ENCODE measurements at places on chromosomes 7 and 10.

DNA sequence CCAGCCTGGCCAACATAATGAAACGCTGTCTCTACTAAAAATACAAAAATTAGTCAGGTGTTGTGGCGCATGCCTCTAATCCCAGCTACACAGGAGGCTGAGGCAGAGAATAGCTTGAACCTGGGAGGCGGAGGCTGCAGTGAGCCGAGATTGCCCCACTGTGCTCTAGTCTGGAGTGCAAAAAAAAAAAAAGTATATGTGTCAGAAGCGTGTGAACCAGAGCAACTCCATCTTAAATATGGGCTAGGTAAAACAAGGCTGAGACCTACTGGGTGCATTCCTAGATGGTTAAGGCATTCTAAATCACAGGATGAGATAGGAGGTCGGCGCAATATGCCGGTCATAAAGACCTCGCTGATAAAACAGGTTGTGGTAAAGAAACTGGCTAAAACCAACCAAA is 6.2 kb downstream of the CCL24 start:
- DNase-seq, result no peak

DNA sequence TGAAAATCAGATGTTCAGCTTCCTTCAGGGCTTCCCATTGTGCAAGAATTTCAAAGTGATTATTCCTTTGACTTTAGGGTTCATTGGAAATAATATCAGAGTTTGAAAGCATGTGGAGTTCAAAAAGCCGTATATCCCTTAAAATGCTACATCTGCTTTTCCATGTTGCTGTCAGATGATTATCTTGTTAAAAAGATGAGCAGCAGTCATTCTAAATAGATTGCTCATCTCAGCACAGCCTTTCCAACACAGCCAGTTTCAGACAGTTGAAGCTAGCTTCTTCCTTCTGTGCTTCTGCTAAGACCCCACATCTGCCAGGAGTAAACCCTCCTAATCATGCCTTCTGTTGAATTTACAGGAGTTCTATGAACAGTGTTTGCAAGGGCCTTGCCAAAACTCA is 204.4 kb upstream of the PTER start:
- no peak for DNase-seq

DNA sequence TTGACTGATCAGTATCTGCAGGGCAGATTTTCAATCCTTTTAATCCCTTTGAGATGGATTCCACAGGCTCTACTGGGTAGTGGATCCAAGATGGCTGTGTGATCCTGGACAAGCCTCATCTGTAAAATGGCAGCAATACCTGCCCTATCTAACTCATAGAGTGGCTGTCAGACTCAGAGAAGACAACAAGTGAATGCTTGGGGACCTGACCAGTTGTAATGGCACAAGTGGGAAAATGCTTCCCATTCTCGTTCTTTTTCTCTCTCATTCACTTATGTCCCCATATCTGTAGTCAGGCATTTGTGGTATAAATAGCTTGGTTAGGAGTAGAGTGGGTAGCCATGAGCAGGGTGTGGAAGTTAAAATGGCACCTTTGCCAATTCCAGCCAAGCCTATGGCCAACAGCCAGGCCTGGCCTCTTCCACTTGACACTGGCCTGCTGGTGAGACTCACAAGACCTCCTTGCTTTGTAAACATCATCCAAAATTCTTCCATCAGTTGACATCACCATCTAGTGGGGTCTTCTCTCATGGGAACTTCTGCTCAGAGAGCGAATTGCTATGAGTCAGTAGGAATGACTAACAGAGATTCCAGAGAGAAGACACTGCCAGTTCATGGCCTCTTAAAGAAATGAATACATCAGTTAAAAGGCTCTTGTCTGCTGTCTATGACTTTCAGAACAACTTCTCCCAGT is 150.1 kb downstream of the PLPP4 start:
- DNase-seq, result peak; percentile 95

DNA sequence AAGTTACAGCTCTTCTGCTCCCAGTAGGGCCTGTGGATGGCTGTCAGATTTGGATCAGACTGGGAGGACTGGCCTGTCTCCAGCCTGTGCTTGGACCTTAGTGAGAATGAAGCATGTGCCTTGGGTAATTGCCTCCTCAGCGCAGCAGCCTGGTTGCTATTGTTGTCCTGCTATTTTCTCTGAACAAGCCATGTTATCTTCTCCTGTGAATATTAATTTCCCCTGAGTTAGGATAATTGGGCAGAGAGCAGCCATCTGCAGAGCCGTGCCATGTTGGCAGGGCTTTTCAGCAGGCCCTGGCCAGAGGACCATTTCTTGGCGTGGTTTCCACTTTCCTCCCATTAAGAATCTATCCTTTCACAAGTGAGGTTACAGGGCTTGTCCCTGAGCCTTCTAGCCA is 497.3 kb downstream of the SORCS3 start:
- no peak for DNase-seq

DNA sequence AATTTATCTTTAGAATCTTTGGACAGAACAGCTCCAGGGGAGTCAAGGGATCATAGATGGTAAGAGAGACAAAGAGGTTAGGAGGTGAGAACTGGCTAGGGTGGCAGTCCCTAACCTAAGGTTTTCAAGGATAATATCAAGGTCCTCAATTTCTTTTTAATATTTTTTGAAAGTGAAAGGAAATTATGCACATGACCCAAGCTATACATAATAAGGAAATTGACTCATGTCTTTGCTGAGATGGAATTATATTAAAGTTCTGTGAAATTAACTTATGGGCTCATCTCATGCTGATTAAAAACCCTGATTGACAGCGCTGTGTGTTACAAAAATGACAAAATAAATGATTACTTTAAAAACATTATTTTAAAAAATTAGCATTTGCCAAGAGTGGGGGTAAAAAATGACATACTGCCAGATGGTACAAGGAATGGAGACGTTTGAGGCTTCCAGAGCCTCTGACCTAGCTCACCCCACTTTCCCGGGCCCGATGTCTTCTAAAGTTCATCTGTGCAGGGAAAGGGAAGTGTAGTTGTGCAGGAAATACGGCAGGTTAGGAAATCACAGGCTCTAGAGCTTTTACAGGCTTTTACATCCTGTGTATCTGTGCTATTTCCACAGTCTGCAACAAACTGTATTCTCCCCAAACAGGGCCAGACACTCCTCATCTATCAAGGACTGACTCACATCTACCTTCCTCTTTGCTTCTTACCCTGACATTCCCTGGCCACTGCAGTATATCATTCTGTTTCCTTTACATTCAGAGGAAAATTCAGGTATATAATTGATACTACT is 185.6 kb upstream of the PRSS58 start:
- DNase-seq, result no peak

GRCh38 chr10:24240041-24240751 is 31.3 kb downstream of the KIAA1217 start:
- DNase-seq, result no peak

DNA sequence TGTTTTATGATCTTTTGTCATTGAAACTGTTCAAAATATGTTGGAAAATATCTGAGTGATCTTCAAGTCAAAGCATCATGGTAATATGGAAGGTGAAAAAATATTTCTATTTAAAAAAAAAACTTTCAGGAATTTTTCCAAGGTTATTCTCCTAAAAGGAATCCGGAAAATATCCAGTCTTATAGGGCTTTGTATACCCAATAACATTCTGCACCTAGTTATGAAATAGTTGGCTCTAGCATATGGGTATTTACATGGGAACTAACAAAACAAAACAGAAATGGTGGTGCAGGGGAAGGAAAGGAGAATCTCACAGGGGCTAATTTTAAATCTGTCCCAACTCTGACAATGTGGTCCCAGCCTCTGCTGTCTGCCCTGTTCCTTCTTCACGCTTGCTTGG is 167.1 kb upstream of the RHEB start:
- peak; percentile 26 for DNase-seq

DNA sequence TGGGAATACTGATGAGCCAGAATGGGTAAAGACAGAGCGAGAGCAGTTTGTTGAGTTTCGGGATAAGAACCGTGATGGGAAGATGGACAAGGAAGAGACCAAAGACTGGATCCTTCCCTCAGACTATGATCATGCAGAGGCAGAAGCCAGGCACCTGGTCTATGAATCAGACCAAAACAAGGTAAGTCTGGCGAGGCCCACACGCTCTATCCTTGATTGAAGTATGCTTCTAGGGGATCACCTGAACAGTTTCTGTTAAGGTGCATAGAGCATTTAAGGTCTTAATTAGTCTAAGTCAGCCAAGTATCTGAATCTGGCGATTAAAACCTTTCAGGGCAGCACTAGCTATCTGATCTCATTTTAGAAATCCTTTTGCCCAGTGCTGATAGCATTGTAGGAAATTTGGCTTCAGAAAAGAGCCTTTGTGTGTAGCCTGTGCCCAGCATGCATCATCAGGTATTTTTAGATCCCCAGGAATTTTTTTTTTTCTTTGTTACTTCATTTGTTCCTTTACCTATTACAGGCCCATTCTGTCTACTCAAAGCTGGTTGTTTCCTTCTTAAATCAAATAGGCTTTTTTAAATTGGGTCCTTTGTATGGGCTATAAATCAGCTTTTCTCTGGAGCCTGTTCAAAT is 8.0 kb downstream of the OPN1SW start:
- DNase-seq, result no peak

GRCh38 chr10:92103376-92104090 is 180.0 kb downstream of the BTAF1 start:
- DNase-seq, result peak; percentile 6

DNA sequence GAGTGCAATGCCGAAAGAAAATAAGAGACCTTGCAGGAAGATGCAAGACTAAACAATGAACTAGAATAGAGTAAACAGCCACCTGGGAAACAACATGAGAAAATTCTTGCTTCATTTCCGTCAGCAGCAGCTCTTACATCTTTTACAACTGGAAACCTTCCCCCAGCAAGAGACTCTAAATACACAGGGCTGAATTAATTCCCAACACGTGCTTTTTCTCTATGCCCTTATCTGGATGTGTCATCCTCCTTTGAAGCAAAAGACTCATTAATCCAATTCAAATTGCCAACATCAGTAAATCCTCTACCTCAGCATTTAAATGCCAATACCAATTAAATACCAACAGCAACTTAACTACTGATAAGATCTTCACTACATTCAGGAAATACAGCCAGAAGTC is 99.0 kb upstream of the PDE1C start:
- peak; percentile 52 for DNase-seq

- no peak for DNase-seq
Measured at GRCh38 chr7:125663961-125664360, 734.3 kb upstream of the POT1 start.

DNA sequence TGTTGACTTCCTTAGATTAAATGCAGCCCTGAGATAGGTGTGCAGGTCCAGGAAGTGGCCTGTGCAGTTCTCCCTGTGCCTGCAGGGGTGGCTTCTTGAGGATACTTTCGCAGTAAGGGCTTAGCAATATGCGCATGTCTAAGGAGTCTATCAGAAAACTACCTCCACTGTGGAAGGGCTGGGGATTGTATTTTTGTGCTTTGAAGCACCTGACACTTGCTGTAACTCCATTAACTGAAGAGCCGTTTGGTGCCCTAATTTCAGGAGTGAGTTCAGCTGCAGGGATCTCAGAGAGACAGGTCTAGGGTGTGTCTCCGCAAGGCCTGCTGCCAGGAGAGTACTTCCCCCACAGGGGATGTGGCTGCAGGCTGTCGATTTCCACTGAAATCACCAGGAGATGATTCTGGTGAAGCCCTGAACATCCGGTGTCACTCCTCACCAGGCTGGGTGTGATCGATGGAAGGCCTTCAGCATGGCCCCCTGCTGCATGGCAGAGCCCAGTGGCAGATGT is 35.5 kb downstream of the IKZF1 start:
- no peak for DNase-seq

DNA sequence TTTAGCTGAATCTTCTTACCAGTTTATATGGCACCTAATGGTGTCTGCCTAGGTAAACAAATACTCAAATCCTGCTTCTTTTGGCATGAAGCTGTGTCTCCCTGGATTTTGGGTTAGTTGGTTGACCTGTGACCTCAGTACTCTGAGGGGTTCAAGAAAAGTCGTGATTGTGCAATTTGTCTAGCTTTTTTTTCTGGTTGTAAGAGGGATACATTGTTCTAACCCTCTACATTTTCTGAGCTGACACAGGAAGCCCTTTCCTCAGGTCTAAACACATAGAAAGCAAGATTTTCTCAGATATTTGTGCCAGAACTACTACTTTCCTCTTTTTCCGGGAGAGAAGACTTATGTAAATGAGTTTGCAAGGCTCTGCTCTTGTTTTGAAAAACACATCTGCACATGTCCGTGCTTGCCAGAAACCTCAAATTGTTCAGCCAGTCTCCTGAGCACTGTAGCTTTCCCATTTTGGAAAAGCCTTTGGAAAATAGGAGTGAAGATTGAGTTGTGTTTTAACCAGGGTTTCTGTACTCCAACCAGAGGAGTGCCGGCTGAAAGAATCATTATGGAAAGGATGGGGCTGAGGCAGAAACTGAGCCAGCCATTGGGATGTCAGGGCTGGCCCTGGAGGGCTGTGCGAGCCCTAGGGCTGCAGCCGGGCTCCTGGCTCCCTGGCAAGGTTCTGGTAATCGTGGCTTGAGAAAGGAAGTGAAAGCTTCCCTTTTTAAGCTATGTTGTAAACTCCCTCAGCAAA is 31.3 kb upstream of the CXCL12 start:
- no peak for DNase-seq

GRCh38 chr7:132035517-132036362 is 479.3 kb upstream of the PODXL start:
- DNase-seq, result peak; percentile 31

DNA sequence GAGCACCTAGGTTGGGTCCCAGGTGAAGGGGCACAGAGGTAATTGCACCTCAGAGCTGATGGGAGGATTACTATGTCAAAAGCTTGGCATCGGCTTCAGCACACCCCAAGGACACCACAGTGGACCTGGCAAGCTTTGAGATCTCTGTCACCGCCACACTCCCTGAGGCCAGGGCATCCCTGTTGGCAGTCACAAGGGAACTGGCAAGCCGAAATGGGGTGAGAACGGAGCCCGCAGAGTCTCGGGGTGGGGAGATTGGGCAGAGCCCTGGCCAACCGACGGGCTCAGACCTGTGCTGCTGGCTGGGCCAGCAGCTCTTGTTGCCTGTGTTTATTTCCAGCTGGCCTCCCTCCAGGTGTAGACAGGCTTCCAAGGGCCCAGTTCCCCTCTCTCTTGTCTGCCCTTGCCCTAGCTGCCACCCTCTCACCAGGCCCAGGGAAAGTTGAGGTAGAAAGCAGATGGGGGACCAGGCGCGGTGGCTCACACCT is 2.5 kb downstream of the HSPB1 start:
- DNase-seq, result peak; percentile 40

GRCh38 chr7:140881507-140882228 is 43.1 kb downstream of the BRAF start:
- DNase-seq, result no peak

DNA sequence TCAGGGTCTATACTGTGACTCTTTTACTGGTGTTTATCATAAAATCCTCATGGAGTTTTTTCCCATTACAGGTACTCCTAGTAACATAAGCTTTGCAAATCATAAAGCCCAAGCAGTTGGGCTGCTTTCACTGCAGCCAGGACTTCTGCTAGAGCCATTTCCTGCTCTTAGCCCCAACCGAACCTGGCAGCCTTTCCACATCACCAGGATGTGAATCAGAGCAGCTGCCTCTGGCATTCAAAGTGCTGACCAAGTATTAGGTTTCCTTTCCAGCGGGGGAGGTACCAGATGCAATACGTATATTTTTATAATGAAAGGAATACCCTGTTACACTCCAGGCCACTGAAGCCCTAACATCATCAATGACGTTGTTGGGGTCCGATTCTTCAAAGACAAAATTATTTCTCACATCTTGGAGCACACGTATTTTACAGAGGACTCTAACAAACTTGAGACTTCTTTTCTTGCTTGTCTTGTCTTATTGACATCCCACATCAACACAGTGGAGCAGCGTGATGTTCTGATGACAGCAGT is 3.6 kb upstream of the HTR5A start:
- DNase-seq, result peak; percentile 88

Measured in M059J (cell line).